ENCODE measurements at places on chromosomes 7 and 10.

DNA sequence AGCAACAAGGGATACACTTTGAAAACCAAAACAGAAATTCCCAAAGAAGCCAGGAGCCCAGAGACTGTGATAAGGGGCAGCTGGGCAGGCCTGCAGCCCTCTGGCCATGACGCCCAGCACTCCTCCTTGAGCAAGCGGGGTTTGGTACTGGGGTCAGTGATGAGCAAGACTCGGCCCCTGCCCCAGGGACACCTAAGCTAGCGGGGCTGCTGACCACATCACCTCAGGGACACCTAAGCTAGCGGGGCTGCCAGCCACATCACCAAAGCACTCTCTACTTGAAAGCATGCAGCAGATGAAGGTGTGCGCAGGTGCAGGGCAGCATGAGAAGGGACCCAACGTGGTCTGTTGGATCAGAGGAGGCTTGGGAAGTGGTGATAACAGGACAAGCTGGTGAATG lies 108.0 kb upstream of the PPP2R2D start:
- no peak for DNase-seq

GRCh38 chr10:48802611-48803071 lies 118.0 kb downstream of the WDFY4 start:
- no peak for DNase-seq

GRCh38 chr7:31526864-31527263 lies 13.0 kb downstream of the ITPRID1 start:
- DNase-seq, result no peak

DNA sequence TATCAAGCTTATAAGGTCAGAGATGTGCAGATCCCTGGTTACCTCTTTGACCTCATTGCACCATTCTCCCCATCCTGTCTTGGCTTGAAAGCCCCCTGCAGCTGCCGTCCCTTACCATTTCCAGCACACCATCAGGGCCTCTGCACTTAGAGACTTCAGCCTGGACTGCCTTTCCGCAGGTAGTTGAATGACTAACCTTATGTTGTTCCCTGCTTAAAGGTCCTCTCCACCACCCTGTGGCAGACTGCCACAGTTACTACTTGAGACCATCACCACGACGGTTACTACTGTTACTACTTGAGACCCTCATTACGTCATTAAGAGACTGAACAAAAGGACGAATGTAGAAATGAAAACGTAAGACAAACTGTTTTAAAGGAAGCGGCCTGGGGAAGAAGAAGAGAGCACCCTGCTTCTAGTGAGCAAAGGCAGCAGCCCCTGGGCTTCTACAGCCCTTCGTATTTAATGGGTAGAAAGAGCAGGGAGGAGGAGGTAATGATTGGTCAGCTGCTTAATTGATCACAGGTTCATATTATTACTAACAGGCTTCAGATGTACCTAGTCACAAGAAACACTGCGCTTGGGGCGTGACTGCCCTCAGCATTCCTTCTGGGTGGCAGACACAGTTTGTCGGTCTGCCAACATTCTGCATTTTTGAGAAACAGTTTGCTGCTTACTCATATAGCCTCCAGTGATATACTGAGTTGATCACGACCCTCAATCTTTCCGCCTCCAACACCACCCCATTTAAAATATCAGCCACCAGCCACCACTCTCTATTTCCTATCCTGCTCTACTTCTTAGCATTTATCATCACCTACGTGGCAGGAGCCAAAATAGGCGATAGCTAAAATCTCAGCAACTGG lies 74.1 kb upstream of the PARD3 start:
- no peak for DNase-seq

DNA sequence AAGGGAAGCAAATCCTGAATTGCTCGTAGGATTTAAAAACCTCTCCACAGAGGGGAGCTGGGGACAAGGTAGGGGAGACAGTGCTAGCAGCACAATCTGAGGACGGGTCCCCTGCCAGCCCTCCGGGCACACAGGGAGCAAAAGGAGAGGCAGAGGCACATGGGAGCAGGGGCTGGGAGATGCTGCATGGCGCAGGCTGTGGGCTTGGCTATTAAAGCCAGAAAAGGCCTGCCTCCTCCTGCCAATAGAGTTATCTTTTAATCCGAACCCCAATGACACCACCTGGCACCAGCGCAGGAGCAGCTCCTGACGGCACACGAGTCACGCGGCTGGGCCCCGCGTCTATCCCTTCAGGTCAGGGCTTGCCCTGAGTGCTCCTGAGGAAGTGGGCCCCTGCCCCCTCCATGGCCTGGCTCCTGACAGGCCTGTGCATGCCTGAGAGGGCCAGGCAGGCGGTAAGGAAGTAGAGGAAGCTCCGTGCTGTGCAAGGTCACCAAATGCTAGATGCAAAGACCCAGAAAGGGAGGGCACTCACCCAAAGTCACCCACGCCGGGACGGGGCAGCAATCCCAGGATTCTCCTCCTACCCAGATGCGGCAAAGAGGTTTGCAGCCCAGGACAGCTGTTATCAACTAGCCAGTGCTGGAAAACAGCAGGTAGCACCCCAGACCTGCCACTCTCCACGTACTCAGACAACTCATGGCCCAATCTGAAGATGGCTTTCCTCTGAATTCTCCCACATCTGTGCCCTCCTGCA lies 28.1 kb downstream of the DLG5 start:
- no peak for DNase-seq

GRCh38 chr10:3425716-3426115 lies 253.1 kb upstream of the PITRM1 start:
- no peak for DNase-seq

DNA sequence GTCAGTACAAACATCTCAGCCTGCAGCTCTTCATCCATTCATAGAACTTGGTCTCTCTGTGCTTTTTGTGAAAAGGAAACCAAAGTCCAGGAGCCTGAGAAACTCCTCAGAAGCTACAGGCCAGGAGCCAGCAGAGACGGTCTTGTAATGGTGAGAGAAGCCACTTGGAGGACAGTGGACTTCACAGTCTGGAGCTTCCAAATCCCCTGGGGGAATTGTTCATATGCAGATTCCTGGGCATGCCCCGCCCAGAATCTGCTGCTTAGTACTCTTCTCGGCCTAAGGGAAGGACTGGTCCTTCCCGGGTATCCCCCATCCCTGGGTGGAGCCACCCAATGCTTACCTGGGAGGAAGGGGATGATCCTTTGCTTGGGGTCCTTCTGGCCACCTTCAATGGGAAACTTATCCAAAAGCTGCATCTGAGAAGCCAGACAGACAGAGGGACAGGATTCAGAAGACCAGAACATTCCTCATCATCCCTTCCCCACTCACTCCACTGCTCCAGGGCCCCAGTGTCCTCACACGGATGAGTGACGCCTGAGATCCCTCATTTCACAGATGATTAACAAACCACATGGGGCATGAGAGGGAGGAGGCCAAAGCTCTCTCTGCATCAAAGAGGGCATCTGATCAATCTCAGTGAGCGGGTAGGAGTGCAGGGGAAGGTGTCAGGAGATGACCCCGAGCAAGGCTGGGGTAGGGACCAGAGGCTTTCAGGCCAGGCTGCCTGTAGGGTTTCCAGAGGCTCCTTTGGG lies 88.4 kb downstream of the SH3PXD2A start:
- no peak for DNase-seq

DNA sequence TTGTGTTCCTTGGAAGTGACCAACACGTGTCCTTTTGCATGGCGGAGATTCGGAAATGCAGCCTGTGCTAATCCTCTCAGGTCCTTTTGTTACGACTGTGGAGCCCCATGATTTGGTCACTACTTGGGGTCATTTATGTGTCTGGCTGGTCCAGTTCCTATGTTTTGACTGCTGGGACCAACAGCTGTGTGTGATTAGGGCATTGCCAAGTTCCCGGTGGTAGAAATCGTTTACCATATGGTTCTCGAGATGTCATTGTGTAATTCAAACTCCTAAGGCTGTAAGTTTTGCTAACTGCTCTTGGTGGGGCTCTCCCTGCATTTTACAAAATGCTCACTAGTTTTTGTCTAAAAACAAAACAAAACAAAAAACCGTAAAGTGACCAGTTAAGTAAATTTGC lies 62.0 kb downstream of the CCNY start:
- no peak for DNase-seq
